Stimulated activated CD8-positive, alpha-beta memory T cell treated with anti-CD3 and anti-CD28 coated beads, Interleukin-15, amount 100 ng/mL, for 24 hours (primary cell): ENCODE measurements at places on chromosomes 1 and 21.

DNA sequence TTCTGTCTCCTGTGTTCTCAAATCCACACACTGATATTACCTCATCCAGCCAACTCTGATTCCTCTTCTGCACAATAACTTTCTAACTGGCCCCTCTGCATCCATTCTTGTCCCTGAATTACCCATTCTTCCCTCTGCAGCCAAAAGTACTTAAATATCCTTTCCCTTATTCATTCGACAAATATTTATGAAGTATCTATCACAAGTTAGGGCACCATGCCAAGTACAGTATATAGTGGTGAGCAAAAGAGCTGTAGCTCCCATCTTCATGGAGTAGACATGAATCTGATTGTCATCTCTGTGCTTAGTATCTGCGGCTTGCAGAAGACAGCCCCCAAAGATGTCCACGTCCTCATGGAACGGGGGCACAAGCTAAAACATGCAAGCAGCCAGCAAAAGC is 316.8 kb downstream of the SETD4 start:
- no peak for DNase-seq

GRCh38 chr1:204413170-204413535 is 1.5 kb upstream of the PPP1R15B start:
- no peak for DNase-seq

- no peak for DNase-seq
These were observed 140.2 kb upstream of the HOOK1 start for GRCh38 chr1:59674595-59674994.

DNA sequence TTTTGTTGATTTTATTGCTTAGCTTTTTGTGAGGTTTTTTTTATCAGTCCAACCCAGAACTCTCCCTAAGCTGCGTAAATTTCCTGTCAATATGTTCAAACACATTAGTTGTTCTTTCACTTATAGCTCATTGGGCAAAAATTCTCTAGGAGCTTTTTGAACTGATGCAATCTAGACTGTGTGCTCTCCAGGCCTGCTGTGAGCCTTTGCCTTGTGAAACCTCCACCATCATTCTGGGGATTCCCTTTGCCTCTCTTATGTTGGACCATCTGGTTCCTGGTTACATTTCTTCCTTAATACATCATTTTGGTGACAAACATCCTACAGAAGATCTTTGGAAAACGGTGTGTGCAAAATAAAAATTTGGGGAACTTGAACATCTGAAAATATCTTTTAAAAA is 247.2 kb downstream of the LRRC7 start:
- no peak for DNase-seq

- DNase-seq: no peak
These were observed 63.4 kb upstream of the CSF1 start for GRCh38 chr1:109847251-109847650.

DNA sequence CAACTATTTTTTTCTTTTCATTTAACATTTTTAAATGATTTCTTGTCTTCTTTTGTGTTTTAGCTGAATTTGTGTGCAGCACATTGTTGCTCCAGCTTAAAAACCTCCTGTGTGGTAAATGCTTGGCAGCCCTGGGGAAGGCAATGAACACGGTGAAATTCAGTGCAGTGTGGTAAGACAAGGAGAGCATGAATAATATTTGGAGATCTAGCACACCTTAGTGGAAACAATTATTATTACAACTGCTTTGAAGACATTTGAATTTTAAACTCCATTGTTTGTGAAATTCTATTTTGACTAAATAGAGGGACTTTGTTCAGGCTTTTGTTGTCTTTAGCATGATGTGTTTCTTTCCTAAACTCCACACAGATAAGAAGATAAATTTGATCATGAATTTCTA is 242.6 kb upstream of the CXADR start:
- no peak for DNase-seq

DNA sequence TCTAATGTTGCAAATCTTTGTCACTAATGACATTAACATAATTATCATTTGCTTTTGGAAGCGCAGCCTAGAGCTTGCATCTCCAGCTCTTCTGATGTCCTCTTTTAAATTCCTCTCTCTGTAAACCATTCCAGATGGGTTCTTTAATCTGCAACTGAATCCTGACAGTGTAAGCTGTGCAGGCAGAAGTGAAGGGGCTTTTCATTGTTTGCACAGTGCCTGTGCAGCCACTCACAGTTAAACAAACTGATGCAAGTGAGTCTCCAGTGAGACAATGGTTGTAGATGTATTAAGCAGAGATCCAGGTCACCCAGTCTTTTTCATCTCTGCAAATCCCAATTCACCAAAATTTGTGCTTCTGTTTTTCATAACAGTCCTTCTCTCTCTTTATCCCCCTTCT is 22.5 kb upstream of the FCRL5 start:
- no peak for DNase-seq

GRCh38 chr21:45295576-45296365 is 8.1 kb upstream of the POFUT2 start:
- DNase-seq: no peak

DNA sequence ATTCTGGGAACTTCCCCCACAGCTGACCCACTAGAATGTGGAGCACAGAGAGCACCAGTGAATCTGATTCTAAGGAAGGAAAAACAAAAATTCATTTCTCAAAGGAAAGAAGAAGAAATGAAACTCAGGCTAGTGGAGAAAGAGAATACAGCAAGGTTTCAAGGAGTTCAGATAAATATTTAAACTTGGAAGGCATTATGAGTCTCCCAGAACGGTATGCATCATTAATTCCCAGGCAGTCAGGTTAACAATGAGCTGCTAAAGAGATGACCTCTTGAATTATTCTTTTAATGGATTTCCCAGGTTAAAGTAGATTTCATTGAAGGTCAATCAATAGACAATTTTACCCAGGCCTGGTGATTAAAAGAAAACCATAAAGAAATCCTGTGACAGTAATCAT is 103.6 kb upstream of the KAZN start:
- DNase-seq: no peak

GRCh38 chr1:19814681-19815503 is at the start of gene RNF186:
Gene RNF186, minus strand, starts transcription at chr1:19815283. Its CDS starts 182 bp downstream, at chr1:19815101.
- no peak for DNase-seq

GRCh38 chr21:42276076-42276475 is 39.1 kb downstream of the TFF3 start:
- no peak for DNase-seq
